ENCODE measurements at places on chromosomes 6 and 20.

DNA sequence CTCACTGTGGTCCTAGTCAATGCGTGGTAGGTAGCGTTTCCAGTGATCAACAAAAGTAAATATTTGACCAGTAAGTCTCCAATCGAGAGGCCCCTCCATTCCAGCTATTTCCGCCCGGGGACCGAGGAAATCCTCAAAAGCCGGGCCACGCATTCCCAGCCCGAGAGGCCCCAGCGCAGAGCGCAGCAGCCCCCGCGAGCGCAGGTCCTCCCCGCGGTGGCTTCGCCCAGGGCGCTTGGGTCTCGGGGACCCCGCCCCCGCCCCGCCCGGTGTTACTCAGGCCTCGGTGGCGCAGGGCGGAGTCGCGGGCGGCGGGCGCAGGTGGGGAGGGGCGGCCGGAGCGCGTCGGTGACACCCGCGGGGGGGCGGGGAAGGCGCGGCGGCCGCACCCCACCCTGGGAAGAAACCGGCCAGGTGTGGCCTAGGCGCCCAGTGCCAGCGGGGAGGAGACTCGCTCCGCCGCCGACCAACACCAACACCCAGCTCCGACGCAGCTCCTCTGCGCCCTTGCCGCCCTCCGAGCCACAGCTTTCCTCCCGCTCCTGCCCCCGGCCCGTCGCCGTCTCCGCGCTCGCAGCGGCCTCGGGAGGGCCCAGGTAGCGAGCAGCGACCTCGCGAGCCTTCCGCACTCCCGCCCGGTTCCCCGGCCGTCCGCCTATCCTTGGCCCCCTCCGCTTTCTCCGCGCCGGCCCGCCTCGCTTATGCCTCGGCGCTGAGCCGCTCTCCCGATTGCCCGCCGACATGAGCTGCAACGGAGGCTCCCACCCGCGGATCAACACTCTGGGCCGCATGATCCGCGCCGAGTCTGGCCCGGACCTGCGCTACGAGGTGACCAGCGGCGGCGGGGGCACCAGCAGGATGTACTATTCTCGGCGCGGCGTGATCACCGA is at the start of gene DSP:
TSS of gene DSP (plus strand) at position 497 of the 890 bp plus-strand sequence. CDS start at position 742, 245 bp downstream.
- no peak for DNase-seq

DNA sequence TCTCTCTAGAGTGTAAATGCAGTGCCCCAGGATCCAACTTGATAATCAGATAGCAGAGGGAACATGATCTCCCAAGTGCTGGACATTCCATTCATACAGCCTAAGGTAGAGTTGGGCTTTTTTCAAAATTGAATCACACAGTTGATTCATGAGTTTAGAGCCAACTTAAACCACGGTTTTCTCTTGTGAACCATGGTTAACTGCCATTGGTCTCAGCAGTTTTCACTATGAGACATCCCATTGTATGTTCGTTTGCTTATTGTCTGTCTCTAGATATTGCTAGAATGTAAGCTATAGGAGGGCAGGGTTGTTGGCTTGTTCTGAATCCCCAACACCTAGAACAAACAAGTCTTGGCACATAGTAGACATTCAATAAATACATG is 37.2 kb upstream of the TAF8 start:
- DNase-seq = no peak

- DNase-seq = peak; percentile 91
Measured at GRCh38 chr6:166572370-166573261, 13.9 kb downstream of the RAMACL start.

- no peak for DNase-seq
Measured at GRCh38 chr6:86963352-86963751, 26.0 kb downstream of the HTR1E start.

DNA sequence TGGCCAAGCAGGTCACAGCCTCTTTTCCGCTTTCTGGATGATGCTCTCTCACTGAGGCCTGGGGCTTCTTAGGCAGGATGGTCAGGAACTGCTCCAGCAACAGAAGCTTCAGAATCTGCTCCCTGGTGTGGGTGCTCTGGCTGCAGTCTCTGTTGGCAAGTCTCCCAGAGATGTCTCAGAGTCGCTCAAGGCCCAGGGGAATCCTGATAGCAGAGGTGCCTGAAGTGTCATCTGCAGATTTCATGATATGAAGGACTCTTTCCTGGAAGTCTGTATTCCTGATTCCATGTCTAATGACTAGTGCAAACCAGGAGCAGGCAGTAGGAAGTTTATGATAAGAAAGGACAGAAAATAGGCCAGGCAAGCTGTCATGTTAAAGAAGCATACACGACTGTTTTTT is 20.3 kb downstream of the ZSCAN31 start:
- no peak for DNase-seq

DNA sequence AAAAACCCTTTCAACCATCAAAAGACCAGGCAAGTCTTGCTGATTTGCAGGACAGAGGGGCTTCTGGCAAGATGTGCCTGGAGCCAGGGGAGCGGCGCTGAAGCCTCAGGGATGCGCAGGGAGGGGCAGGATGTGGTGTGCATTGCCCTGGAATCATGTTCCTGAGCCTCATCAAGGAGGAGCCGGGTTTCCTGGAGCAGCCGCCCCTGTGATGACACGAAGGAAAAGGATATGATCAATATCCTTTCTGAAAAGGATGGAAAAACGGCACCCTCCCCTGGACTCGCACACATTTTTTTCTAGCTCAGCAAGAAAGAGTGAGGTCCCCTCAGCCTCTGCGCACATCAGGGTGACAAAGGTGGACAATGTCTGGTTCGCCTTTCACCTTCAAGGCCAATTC is 173.1 kb upstream of the SSTR4 start:
- DNase-seq = no peak

GRCh38 chr20:59145924-59146779 is 17.5 kb upstream of the ZNF831 start:
- DNase-seq = no peak

GRCh38 chr6:1527073-1527457 is 82.7 kb upstream of the FOXC1 start:
- DNase-seq = peak; percentile 42

GRCh38 chr6:144159742-144160141 is 9.4 kb downstream of the STX11 start:
- DNase-seq = no peak

Data from fibroblast of gingiva (primary cell).